ENCODE measurements at places on chromosomes 13 and 19. TPM values are rescaled to one million over a fixed set of nuclear protein-coding genes. Genes with fewer than 3 reads are reported as not detected.

DNA sequence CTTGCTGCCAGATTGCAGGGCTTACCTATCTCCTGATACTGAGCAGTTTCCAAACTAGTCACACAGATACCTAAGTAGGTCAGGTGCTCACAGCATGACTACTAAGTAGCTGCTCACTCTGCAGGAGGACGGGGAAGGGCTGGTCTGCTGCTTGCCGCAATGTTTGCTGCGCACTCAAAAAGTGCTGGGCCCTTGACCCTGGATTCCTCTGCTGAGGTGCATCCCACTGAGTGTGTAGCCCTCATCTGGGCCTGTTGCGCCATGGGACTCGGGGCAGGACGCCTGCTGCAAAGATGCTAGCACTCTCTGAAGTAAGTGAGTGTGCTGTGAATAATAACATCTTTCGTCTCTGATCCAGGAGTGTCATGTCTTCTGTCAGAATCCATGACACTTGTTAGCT lies 59.2 kb upstream of the MEDAG start:
- H3K36me3 ChIP-seq, result no peaks in the 10 kb centered on the region
- H3K27me3 ChIP-seq, result no peaks in the 10 kb centered on the region
- no peak for DNase-seq
- H3K4me1 ChIP-seq, result peaks cover 3% of the 10 kb centered on the region

- H3K27me3 ChIP-seq, result peaks cover 21% of the 10 kb centered on the region
- H3K4me1 ChIP-seq, result no peaks in the 10 kb centered on the region
- H3K4me3 ChIP-seq, result no peak overlapping the region
- no peak overlapping the region for H3K27ac ChIP-seq
These were observed 49.9 kb upstream of the RFXAP start for GRCh38 chr13:36769126-36769525.

DNA sequence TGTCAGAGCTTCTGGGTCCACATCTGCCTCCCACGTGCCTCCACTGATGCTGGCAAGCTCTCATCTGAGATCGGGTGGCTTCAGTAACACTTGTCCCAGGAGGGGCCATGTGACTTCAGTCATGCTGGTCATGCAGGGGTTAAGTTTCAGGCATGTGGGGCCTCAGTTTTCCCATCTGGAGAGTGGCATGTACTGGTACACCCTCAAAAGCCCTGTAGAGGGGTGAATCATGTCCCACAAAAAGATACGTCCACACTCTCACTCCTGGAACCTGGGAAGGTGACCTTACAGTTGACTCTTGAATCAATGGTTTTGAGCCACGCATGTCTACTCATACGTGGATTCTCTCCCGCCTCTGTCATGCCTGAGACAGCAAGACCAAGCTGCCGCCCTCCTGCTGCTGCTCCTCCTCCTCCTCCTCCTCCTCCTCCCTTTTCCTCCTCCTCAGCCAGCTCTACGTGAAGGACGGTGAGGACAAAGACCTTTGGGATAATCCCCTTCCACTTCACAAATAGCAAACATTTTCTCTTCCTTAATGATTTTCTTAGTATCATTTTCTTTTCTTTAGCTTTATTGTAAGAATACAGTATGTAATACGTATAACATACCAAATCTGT lies 53.7 kb downstream of the COMP start:
- H3K4me3 ChIP-seq, result no peak overlapping the region
- no peaks in the 10 kb centered on the region for H3K27me3 ChIP-seq
- no peak for DNase-seq
- H3K27ac ChIP-seq, result no peak overlapping the region
- H3K36me3 ChIP-seq, result no peaks in the 10 kb centered on the region

Gene ALKBH6
- total RNA-seq, result 35.0 TPM

GRCh38 chr19:37964109-37964508 lies 57.1 kb downstream of the SIPA1L3 start:
- H3K27ac ChIP-seq, result no peak overlapping the region
- peaks cover 5% of the 10 kb centered on the region for H3K4me1 ChIP-seq
- DNase-seq, result no peak
- H3K27me3 ChIP-seq, result no peaks in the 10 kb centered on the region
- H3K36me3 ChIP-seq, result peaks cover 14% of the 10 kb centered on the region
